ENCODE measurements at places on chromosomes 7 and 10. TPM values are rescaled to one million over a fixed set of nuclear protein-coding genes. Genes with fewer than 3 reads are reported as not detected.

Gene OR2A5
- polyA plus RNA-seq, result not detected

DNA sequence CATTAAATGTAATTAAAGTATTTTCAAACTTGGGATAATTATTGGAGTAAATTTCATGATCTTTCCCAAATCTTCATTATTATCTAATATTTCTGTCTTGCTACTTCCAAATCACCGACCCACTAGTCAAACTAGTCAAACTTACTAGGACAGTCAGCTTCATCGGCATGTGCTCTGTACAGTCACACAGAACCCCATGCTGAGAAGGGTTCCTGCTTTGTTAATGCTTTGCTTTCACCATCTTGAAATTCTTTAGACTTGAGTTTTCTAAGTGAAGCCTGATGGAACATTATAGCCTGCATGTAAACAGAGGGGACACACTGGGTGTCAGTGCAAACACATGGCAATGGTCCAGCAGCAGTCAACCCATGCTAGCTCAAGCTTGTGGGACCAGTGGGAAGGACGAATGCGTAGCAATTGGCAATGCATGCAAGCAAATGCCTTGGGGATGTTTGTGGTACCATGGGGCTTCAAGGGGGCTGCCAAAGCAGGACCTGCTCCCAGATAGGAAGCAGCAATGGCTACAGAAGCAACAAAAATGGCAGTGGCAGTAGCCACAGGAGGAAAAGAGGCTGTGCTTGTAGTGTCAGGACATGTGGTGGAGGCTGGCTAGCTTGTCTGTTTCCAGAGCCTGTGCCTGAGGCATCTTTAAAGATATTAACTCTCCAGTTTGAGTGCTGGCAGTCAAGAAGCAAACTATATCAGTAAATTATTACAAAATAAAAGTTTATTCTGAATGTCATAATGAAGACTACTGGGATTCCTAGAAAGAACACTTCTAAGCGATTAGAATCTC, 441.1 kb upstream of the SEMA3D start:
- DNase-seq, result no peak

DNA sequence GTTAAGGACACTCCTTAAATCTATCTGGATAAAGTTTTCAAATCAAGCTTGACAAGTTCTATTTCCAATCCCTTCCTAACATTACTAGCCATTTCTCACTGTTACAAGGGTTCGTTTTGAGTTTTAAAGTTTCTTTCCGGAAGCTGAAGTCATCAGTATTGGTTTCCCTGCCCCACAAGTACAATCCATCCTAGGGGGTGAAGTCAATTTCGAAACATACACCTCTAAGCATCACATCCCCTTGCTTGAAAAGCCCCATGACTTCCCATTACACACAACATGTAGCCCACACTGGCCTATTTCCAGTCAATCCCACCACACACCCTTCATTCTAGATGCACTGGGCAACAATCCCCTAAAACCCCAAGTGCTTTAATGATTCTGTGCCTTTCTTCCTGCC, 13.0 kb downstream of the DPY19L1 start:
- DNase-seq, result no peak

DNA sequence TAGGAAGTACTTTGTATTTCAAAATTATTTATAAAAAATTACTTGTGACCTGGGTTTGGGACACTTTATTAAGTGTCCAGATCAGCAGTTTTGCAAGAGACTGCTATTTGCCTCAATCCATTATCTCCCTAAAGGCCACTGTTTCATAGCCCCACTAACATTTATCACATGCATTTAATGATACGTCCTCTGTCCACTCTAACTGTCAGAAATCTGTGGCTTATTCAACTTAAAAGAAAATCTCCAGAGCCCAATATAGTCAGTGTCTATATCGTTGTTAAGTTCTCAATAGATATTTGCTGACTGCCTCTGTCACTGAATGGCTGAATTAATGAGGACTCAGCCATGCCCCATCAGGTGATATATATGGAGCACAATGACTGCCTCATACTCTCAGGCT, 553.9 kb upstream of the POM121L12 start:
- DNase-seq, result no peak

GRCh38 chr7:136213012-136213411, 235.9 kb upstream of the MTPN start:
- DNase-seq, result no peak

Gene POU6F2
- polyA plus RNA-seq, result 0.38 TPM

Gene FAM25G
- not detected for polyA plus RNA-seq

GRCh38 chr7:75599244-75599781, 107.2 kb downstream of the SPDYE5 start:
- DNase-seq, result no peak

Gene FAM25A
- not detected for polyA plus RNA-seq

Gene CTAGE6
- polyA plus RNA-seq, result 0.15 TPM

Gene ENKUR
- not detected for polyA plus RNA-seq

Gene PCDH15
- not detected for polyA plus RNA-seq

GRCh38 chr10:124686707-124687376, 57.3 kb downstream of the FAM53B start:
- no peak for DNase-seq

GRCh38 chr10:102581981-102582580, 62.2 kb upstream of the TRIM8 start:
- no peak for DNase-seq

DNA sequence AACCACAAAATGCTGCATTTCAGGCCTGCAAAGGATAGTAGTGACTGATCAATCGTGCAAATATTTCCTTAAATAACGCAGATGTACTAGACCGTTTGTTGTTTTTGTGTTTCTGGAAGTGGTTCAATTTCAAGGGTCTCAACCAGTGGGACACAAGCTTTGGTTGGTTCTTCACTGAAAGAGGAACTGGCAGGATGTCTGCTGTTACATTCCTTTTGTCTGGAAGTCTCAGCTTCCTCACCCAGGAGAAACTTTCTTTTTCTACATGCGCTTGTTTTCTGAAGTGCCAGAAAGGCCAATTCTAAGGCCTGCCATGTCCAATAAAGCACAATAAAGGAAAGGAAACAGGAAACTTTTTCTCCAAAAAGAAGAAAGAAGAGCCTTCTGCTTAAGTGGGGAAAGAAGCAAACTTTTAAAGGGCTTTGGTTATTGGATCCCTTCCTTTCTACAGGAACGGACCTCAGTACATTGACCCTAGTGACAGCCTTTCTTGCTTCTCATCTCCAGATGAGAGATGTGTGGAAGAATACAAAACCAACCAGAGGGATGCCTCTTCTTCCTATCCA, 4.1 kb downstream of the DKK1 start:
- DNase-seq, result no peak

Gene SLC26A3
- 1.3 TPM for polyA plus RNA-seq

DNA sequence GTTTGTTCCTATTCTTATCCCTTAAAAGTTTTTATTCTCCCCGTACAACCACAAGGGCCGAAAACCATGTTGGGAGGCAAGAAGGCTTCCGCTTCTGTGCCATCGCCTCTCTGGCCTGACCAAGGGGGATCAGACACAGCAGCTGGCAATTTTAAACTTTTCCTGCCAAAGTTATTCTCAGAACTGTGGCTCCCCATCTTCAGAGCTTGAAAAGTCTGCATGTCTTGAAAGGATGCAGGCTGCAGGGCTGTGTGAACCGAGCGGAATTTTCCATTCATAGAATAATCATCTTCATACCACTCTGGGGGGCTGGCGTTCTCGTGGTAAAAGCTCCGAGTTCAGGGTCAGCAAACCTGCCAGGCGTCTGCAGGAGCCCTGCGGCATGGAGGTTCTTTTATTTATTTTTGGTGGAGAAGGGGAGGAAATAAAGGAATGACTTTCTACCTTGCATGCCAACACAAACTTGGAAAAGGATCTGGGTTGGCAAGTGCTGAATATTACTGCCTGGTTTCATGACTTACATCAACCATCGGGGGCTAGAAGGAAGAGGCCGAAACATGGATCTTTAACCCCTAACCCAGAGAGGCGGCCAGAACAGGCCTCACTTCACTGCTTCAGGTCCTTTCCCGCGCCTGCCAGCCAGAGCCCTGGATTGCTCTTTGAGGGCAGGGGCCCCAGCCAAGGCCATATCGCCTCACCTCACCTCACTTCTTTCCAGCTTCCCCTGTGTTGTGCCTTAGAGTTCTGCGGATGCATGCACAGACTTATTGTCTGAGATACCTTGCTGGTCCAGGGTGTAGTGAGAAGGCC, 3.0 kb upstream of the NANOS1 start:
- no peak for DNase-seq

GRCh38 chr7:47957156-47957555, 8.9 kb upstream of the PKD1L1 start:
- DNase-seq, result no peak

DNA sequence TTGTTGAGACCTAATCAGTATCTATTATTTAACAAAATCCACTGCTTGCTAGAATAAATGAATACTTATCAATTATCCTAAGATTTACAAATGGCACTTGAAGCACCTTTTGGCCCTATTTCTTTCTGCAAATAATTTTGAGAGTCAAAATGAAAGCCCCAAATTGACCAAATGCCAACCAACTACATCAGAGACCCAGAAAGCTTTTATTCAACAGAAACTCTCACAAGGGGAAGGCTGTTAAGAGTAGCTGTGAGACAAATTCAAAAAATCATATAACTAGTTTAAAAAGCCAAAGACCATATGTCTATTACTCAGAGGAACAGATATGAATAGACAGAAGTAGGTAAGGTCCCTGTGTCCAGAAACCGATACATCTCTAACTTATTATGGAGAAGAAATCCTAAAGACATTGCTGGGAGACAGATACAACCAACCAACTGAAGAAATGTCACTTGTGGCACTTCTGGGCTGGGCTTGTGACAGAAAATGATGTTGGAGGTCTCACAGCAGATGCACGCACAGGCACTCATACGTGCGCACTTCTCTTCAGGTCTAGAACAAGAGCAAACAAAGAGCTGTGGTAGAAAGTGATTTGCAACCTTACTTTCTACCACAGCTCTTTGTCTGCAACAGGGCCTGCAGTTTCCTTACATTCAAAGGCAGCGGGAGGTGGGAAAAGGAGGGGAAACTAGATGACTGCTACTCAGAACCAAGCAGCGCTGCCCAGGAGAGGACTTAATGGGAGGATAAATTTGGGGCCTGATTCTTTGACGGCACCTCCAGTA, 58.6 kb upstream of the KCNIP2 start:
- DNase-seq, result no peak

- DNase-seq, result peak; percentile 57
These were observed 55.6 kb downstream of the DNAJB6 start for GRCh38 chr7:157392256-157393037.

- no peak for DNase-seq
These were observed 3.6 kb downstream of the GDI2 start for GRCh38 chr10:5809527-5810154.

- DNase-seq, result no peak
These were observed 47.6 kb upstream of the ANKRD1 start for GRCh38 chr10:90968328-90969081.

DNA sequence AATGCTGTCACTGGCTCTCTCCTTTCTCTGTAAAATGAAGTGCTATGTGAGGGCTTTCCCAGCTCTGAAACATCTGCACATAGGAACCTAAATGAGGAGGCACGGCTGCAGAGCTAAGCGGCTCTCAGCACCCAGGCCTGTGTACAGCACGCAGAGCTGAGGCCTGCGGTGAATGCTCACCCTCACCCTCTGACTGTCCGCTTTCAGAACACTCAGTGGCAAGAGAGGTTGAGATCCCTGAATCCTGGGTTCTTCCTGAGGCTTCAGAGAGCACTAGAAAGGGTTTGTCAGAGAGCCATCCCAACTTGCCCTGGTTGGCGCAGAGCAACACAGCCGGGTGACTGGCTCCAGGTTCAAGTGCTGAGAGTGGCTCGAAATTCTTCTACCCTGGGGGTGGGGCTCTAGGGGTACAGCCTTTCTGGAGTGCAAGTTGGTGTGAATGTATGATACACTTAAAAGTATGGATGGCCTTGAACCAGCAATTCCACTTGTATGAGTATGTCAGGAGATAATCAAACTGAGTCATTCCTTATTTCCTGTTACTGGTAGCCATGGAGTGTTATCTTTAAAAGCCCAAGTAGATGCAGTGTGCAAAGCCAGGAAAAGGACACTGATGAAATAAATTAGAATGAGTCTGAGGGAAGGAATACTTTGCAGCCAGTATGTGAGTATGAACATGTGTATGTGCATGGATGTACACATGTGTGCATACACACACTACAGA, 1.7 kb upstream of the CCDC201 start:
- no peak for DNase-seq

Gene FAM25C
- 41.1 TPM for polyA plus RNA-seq

Gene SLIT1
- 0.13 TPM for polyA plus RNA-seq

All from aorta (tissue), 5 donors.